ENCODE measurements at places on chromosomes 11 and 22. TPM values are rescaled to one million over a fixed set of nuclear protein-coding genes. Genes with fewer than 3 reads are reported as not detected.
A peak's percentile ranks its signal among the peaks of the same experiment; 100 is the strongest.

GTSE1 gene
- 8.8 TPM for polyA plus RNA-seq

OR4C16 gene
- polyA plus RNA-seq: not detected

ARHGAP42 gene
- 26.6 TPM for polyA plus RNA-seq

CREBZF gene
- 55.5 TPM for polyA plus RNA-seq

CCDC88B gene
- 3.3 TPM for polyA plus RNA-seq

LIN7C gene
- polyA plus RNA-seq: 14.5 TPM

CHRDL2 gene
- 1.3 TPM for polyA plus RNA-seq

UCP3 gene
- polyA plus RNA-seq: 4.2 TPM

APOL6 gene
- 1.2 TPM for polyA plus RNA-seq

C22orf31 gene
- 1.5 TPM for polyA plus RNA-seq

GRCh38 chr22:50282361-50283155, 12.4 kb upstream of the MAPK11 start:
- no peak for DNase-seq

- peak; percentile 95 for DNase-seq
Measured at GRCh38 chr11:11973361-11973800, 35.0 kb downstream of the DKK3 start.

DNA sequence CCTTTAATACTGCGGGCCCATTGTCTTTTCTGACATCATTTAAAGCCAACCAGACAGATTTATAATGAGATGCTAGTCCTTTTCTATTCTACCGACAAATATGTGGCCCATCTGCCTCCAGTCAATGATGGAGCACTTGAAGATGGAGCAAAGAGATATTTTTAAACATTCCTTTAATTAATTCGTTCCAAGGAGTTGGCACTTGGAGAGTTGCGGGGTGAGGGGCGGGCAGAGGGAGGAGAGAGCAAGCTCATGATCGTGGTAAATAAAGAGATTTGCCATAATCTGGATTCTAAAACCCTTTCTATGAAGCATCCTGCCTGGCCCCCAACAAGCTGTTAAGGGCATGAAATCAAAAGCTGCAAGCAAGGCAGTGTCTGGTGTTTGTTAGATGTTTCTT, 5.0 kb downstream of the SLC1A2 start:
- DNase-seq: no peak

DNA sequence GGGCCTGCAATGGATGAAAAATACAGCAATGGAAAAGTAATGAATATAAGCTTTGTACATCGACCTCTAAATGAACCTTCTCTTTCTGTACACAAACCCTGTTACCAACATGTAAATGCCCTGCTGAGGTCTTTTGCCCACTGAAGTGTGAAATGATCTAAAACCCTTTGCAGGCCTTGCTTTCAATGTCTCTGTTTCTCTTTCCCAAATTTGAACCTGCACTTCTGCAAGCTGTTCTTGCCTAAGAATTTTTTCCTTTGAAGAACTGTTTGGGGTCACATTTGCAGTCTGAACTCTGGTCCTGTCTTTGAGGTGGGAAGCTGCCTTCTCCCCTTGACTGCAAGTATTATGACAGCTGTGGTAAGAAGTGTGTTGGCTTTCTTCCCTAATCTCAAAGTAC, 1237.1 kb downstream of the FAM181B start:
- no peak for DNase-seq

- no peak for DNase-seq
Measured at GRCh38 chr11:46002189-46002588, 79.7 kb downstream of the LARGE2 start.

GRCh38 chr22:42922374-42923191, 65.5 kb upstream of the ARFGAP3 start:
- no peak for DNase-seq

- DNase-seq: no peak
Measured at GRCh38 chr11:62012832-62013461, 45.5 kb upstream of the FTH1 start.

DNA sequence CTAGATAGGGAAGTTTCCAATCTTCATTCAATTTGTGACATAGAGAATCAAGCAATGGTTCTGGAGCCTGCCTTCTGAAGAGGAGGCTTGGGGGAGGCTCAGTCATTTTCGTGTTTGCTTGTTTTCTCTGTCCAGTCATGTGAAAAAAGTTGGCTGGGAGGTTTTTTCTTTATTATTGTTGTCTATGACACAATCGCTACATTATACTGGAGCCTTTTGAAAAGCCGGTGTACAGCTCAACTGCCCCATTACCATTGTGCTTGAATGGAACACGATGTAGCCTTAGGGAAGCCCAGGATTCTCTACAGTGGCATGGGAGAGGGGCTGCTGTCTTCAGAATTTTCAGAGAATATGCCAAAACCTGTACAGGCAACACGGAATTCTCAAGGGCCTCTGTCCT, 57.9 kb upstream of the NCAM1 start:
- DNase-seq: no peak

DNA sequence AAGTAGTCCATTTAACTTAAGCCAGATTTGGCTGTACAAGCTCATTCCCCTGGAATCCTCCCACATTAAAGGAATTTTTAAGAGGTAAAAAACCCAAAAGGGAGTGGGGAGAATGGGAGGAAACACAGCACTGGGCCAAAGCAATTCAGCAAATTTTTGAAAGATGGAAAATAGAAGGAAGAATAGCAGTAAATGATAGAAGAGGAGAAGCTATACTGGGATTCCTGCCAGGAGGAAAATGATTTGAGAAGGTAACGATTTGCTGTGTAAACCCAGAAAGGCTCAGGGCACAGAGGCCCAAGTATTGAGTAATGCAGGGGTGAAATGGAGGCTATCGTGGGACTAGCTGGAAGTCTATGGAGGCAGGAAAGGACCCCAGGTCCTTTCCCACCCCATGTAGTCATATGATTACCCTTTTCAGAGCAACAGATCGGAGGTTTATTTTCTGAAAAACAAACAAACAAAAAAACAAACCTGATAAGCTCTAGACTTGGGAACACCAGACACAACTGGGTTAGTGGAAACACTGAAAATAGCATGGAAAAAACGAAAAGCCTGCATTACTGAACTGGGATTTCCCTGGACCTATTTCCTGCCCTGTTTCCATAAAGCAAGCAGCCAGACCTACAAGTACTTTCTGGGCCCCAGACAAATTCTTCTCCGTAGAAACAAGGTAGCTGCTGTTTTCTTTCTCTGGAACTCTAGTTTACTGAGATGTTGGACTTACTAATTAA, 140.0 kb downstream of the SWAP70 start:
- peak; percentile 65 for DNase-seq

- no peak for DNase-seq
Measured at GRCh38 chr11:128570632-128571031, 16.7 kb downstream of the ETS1 start.

DNA sequence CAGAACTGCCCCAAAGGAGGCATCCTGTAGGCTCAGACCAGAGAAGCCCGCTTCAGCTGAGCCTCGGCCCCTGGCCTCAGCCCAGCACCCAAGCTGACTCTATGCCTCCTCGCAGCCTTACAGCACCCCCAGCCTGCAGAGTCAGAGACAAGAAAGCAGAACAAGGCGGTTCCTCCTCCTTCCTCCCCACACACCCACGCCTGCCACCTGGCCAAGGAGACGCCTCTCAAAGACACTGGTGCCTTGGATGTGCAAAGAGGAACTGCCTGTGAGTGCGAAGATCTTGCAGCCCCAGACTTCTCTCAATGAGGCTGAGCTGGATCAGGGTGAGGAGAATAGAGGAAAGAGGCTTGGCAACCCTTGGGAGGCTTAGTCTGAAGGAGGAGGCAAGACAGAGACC, 60.2 kb downstream of the PDE2A start:
- DNase-seq: no peak

DNA sequence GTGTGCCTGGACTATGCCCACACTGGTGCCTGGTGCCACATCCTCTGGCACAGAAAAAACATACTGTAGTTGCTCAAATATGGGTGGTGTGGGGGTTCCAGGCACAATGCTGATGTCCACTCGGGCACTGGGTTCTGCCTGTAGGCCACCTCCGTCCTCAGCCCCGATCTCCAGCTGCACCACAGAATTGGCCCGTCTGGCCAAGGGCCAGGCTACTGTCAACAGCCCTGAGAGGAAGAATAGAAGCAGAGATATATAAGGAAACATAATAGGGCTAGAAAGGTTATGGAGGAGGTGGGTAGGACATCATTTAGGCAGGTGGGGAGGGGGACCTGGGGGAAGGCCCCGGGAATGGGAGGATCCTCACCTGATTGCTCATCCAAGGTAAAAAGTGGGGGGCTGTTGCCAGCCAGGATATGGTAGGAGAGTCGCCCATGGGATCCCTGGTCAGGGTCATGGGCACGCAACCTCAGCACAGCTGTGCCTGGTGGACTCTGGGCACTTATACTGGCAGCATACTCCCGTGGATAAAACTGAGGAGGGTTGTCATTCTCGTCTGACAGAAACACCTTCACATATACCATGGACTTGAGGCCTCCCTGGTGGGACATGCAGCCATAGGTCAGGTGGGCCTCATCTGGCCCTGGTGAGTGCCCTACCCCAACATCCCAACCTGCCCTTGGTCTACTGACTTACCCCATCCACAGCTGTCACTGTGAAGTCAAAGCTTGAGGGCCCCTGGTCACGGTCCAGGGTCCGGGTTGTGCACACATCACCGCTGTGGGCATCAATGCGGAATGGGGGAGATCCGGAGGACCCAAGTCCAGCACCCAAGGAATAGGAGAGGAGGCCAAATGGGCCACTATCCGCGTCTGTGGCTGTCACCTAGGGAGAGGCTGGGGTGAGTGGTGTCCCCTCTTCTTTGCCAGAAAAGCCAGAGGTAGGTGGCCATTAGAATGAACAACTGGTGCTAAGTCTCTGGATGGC, 14.5 kb upstream of the TPP1 start:
- DNase-seq: no peak

- no peak for DNase-seq
Measured at GRCh38 chr11:126152586-126152985, 58.9 kb downstream of the RPUSD4 start.

- no peak for DNase-seq
Measured at GRCh38 chr22:24418786-24419474, 8.5 kb upstream of the ADORA2A start.

DNA sequence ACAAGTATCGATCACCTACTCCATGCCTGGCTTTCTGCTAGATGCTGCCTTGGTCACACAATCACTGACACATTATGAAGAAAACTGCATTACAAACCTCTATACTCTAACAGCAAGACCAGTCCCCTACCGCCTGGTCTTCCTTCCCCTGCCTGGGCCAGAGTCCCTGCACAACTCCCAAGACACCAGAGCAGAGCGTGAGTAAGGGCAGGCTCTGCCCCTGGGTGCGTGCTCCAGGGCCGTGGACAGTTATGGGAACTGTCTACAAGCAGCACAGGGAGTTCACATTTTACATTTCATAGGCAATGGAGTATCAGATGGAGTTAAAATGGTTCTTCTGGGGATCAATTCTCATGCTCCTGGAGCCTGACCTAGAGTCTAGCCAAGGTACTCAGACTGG, 6.5 kb downstream of the FZD4 start:
- DNase-seq: no peak

GRCh38 chr22:49363526-49364230, 464.0 kb downstream of the BRD1 start:
- DNase-seq: no peak

DNA sequence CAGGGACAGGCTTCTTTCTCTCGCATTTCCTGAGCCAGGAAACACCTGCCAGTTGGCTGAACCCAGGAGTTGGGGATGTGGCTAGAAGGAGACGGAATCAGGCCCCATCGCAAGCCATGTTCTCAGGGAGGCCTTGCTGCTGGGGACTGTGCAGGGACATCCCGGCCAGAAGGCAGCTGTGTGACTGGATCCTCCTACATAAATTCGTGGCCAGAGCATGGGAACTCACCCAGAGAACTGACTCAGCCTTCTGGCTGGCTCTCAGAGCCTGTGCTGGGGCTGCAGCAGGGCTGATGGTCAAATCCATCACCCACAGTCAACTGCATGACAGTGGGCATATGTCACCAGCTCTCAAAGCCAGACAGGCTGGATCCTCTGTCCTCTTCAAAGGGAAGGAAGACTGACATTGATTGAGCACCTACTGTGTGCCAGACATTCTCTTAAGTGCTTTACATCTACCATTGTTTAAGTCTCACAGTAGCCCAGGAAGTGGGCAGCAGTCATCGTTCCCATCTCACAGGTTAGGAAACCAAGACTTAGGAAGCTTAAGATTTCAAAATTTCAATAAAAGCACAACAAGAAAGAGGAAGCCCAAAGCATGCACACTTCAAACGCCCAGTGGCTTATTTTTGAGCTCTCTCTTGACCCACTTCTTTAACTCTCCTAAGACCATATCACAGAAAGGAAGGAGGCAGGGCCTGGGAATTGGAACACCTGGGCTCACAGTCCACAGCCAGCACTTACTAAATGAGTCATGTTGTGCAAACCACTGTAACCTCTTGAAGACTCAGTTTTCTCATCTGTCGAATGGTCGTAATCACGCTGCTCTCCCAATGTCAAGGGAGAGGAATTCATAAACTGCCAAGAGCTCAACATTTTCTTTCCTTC, 30.9 kb upstream of the CACNG2 start:
- peak; percentile 72 for DNase-seq

DNA sequence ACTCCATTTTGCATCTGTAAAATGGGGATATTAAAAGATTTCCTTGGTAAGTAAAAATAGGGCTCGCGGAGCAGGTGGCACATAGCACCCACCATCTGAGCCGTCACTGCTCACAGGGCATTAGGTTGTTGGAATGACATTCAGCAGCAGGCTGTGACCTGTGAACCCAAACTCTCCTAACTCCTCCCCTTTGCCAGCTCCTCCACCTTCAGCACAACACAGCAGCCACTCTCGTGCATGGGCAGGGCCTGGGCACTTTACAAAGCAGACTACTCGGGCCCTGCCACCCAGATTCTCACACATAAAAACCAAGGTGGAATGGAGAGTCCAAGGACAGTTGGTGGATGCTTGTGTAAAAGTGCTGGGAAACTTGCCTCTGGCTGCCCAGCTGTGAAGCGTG, 77.2 kb downstream of the FLI1 start:
- no peak for DNase-seq

DNA sequence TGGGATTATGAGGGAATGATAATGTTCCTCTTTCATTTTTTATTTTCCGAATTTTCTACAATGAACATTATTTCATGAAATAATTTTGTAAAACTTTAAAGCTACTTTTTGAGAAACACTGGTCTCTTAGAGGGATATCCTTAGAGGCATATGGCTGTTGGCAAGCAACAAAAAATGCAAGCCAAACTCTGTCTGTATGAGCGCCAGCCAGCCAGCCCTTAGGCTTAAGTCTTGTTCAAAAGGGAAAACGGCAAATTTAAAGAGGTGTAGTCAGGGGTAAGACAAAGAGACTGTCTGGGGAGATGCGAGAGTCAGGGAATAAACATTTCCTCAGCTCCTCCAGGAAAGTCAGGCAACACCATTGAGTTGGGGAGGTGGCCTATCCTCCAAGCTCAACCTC, 22.5 kb downstream of the ASCC2 start:
- DNase-seq: no peak

- DNase-seq: peak; percentile 89
Measured at GRCh38 chr22:35477911-35478582, 62.6 kb upstream of the RASD2 start.

- DNase-seq: peak; percentile 65
Measured at GRCh38 chr11:10309163-10310093, 4.6 kb downstream of the ADM start.

- DNase-seq: no peak
Measured at GRCh38 chr22:46931881-46932280, 169.4 kb downstream of the TBC1D22A start.

- no peak for DNase-seq
Measured at GRCh38 chr22:19875061-19875530, 20.4 kb upstream of the GNB1L start.
